Stimulated activated CD4-positive, alpha-beta T cell treated with anti-CD3 and anti-CD28 coated beads, TNF-alpha, amount 100 ng/mL, for 48 hours (primary cell): ENCODE measurements at places on chromosomes 2 and 18.

DNA sequence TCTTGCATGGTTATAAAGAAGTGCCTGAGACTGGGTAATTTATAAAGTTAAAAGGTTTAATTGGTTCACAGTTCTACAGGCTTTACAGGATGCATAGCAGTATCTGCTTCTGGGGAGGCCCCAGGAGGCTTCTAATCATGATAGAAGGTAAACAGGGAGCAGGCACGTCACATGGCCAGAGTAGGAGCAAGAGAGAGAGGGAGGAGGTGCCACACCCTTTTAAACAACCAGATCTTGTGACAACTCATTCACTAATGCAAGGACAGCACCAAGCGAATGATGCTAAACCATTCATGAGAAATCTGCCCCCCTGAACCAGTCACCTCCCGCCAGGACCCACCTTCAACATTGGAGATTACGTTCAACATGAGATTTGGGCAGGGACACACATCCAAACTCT lies 141.1 kb downstream of the EN1 start:
- DNase-seq: no peak

DNA sequence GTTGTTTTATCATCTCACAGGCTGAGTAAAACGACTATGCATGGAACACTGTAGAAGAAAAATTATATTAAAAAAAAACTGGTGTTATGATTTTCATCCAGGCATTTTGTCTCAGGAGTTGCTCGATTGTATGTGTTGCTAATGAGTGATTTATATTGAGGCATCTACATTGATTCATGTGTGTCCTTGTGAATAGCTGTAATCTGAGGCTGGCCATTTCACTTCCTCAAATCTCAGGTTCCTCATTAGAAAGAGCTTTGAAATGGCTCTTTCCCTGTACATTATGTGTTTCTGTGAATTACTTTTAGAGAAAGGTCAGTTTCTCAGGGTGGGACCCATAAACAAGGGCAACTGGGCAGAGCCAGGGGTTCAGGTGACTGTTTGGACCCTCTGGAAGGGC lies 2.3 kb downstream of the IL18R1 start:
- DNase-seq: no peak

DNA sequence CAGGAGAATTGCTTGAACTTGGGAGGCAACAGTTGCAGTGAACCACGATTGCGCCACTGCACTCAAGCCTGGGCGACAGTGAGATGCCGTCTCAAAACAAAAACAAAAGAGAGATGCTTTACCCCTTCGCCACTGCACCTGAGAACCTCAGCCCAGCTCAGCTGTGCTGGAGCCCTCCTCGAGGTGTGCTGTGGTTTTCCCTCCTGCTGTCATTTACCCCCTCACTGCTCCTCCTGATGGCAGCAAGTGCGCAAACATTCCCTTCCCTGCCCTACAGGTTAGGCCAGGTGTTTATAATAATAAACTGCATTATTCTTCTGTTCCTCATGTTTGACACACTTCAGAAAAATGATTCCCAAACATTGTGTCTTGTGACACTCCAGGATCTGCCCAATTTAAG lies 8.4 kb downstream of the FBXO36 start:
- DNase-seq: no peak

DNA sequence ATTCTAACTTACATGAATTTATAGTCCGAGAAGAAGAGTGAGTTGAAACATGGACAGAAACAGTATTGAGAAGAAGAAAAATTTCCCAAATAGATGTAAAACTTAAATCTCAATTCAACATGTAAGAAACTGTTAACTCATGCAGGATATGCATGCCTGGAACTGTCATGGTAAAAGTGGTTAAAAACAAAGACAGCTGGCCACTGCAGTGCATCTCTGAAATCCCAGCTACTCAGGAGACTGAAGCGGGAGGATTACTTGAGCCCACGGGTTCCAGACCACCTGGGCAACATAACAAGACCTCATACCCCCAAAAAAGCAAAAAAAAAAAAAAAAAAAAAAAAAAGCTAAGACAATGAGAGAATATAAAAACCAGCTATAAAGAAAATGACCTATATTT lies 93.0 kb upstream of the TTC27 start:
- DNase-seq: no peak

- no peak for DNase-seq
Observed at GRCh38 chr2:31038385-31038784, 99.9 kb downstream of the GALNT14 start.

GRCh38 chr2:66569321-66569851 lies 134.5 kb downstream of the MEIS1 start:
- no peak for DNase-seq

DNA sequence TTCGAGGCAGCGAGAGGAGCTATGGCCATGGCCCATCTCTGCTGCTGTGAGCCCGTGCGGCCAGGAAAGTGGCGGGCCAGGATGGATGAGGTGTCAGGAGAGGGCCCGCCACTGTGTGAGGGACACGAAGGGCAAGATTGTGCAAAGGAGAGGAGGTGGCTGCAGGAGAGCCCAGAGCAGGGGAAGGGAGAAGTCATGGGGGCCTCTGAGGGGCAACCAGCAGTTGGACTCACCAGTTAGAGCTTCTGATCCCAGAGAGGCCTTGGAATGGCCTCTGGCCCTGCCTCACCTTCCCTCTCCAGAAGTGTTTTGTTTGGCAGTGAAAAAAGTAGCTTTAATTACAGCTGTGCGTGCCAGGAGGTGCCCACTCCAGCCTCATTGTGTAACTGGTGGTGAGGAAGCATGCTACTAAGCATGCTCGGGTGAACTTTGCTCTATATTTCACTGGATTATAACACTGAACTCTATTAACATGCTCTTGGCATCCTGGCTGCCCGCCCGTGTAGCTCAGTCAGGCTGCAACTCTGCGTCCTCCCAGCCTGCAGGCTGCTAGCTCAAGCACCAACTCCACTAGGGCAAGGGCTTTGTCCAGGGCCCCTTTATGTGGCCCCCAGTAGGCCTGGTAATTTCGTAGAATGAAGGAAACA lies 34.2 kb downstream of the IMPA2 start:
- no peak for DNase-seq

DNA sequence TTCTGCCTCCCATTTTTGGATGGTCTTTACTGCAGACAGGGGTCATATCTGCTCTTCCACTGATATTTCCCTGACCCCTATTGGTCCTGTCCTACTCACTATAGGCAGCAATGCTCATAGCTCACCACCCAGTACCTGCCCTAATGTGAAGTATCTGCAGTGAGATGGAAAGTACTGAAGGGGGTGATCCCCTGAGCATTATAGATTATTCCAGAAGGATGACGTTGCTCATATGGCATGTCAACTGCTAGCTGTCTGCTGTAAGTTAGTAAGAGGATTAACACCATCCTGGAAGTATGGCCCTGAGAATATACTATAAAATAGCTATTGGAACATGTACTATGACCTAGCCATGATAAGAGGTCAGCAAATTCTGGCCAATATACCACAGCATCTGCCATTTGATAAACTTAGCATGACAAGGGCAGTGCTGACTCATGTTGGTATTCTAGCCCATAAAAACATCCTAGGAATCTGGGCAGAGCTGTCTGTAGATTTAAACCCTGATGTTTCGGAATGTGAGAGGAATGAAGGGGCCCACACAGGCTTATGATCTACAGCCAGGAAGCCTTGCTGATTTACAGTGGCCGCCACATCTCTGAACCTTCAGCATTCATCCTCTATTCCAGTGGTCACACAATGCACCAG lies 451.4 kb downstream of the TNS1 start:
- no peak for DNase-seq

DNA sequence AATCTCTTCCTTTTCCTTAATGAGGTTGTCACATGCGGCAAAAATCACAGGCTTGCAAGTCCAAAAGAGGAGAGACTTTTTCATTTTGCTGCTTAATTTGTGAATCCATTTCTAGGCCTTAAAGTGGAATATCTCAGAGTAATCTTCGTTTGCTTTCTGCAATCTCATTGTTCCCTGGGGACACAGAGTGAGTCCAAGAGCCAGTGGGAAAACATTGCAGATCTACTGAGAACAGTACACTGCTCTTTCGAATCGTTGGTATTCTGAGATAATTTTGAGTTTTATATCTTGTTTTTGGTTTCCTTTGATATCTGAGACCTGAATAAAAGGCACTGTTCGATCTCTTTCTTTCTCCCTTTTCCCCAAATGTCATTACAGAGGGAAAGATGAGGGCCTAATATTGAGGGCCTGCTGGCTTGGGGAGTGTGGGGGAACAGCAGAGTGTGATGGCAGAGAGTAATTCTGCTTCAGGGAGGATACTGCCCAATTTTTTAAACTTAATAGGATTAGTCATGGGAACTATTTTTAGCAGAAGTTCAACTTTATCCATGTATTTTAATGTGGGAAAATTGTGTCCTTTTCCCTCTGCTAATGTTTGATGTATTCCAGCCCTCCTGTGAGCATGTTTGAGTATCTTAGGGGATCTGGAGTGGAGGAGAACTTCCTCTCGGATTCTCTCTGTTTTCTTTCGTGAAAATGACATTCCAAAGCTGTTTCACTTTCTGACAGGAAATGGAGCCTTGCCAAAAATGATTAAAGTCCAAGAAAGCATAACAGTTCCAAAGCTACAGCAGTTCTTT lies 418.2 kb upstream of the ZEB2 start:
- DNase-seq: no peak

GRCh38 chr2:179352181-179352580 lies 87.5 kb upstream of the SESTD1 start:
- DNase-seq: no peak

DNA sequence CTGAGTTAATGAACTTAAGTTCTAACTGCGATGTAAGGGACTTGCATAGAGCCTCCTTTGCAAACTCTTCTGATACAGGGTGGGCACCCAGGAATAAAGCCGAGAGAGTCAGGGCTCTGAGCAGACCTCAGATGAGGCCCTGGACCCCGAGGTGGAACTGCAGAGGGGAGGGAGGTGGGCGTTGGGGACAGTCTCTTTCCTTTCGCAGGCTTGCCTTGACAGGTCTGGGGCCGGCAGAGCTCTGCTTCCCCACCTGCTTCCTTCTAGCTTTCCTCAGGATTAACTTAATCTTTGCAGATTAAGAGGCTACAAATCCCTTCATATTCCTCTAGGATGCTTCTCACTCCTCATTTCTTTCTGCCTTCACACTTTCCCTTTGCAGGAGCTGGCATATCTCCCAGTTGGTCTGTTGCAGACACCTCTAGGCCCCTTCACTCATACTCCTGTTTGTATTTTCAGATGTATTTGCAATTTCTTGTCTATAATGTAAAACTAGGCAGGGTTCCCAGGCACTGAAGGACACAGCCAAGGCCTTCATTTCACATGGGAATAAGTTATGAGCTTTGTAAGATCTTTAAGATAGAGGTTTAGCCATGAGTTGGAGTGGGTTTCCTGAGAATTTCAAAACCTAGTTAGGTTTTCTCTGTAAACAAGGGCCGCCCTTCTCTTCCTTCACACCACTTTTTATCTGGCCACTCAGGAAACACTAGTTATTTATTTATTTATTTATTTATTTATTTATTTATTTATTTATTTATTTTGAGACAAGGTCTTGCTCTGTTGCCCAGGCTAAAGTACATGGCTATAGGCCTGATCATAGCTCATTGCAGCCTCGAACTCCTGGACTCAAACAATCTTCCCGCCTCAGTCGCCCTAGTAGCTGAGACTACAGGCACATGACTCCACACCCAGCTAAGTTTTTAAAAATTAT lies 70.9 kb downstream of the MTCL1 start:
- DNase-seq: no peak

- no peak for DNase-seq
Observed at GRCh38 chr18:79344208-79344581, 51.5 kb upstream of the NFATC1 start.

- DNase-seq: no peak
Observed at GRCh38 chr18:35071819-35072247, 30.6 kb downstream of the MAPRE2 start.

GRCh38 chr18:44941516-44941915 lies 260.8 kb downstream of the SETBP1 start:
- no peak for DNase-seq

DNA sequence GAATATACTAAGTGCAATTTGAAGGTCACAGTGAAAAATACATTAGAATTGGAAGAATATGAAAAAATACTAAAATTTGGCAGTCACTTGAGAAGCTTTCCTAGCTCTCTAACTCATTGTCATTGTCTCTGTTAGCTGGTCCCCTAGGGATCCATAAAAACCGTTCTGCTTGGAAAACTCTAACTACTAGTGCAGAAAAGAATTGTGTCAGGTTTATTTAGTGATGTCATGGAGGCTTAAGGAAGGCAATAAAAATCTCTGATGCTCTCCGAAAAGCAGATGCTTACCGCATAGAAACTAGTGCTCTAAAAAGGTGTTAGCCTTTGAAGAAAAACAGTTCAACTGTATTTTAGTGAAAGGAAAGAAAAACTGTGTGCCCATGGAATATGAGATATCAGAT lies 150.1 kb upstream of the DLGAP1 start:
- no peak for DNase-seq

DNA sequence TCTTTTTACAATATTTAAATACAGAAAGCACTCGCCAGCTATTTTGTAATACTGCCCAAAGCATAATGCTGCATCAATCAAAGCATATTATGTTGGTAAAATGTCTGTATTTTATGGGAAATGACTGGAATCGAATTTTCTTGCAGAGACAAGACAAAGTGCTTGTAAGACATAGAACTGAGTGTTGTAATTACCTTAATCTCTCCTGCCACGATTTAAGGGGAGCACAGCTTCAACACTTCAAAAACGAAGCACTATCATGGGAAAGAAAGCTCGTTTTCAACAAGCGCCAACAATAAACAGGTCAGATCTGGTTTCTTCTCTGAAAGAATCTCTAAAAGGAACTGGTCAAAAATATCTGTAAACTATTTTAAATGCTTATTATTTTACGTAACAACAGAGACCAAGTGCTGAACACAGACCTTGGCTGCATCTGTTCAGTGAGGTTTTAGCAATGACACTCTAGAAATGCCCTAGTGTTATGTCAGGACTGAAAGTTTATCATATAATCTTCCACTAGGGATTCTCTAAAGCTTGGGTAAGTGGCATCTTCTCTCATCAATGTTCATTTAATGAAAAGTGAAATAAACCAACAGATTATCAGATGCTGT lies 19.0 kb downstream of the RND3 start:
- DNase-seq: no peak

- DNase-seq: no peak
Observed at GRCh38 chr2:29562896-29563295, 358.5 kb downstream of the ALK start.

DNA sequence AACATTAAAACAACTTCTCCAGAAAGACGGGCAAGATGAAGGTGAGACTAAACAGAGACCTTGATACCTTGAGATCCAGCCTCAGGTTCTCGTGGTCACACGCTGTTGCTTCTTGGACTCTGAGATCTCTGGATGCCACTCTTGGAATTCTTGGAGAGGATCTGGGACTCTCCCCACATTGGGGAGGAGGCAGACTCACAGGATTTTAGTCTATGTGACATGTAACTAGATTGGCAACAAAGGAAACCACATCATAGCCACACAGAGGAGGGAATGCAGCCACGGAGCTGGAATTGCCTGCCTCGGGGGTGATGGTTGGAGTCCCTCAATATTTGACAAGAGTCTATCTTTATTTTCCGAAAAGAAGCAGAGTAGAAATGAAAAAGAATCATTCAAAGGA lies 78.8 kb upstream of the IGFBP5 start:
- no peak for DNase-seq

DNA sequence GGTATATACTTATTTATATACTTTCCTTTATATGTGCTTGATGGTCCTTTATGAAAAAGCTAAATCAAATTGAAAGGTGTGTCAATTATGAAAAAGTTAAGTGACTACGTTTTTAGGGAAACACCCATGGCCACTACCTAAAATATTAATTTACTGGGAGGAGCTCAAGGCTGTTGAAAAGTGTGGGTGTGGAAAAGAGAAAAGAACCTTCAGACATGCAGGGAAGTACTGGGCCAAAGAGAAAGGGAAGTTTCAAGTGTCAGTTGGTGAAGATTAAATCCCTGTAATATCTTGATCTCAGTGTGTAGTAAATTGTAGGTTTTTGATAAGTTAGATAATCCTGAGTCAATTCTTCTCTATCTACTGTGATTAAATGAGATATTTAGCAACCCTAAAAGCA lies 6.2 kb upstream of the GKN1 start:
- no peak for DNase-seq
